ENCODE measurements at places on chromosomes 5 and 9. TPM values are rescaled to one million over a fixed set of nuclear protein-coding genes. Genes with fewer than 3 reads are reported as not detected.

Gene SMC2
- total RNA-seq: 48.0 TPM

DNA sequence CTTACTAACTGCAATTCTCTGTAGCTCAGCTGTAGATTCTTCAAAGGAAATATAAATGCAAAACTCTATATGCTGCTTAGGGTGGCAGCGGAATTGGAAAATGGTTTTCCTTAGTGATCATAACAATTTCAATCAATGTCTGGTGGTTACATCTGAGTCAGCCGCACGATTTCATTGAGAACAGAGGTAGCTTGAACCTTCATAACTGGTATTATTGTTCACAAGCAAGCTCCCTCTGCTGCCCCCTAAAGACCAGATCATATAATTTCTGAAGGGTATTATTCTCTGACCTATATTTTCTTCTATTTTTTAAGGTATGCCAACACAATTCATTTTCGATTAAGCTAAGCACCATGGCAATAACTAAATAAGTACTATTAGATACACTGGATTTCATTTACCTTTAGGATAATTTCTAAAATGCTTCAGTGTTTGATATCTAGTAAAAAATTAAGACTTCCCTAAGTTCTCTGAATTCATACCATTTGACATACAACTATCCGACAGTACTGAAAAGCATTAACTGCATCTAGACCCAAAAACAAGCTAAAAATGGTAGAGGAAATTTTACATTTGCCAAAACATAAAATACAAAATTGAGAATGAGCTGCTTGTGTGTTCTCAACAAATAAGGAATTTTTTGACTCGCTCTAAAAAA is 181.1 kb upstream of the SPEF2 start:
- no peak for DNase-seq

DNA sequence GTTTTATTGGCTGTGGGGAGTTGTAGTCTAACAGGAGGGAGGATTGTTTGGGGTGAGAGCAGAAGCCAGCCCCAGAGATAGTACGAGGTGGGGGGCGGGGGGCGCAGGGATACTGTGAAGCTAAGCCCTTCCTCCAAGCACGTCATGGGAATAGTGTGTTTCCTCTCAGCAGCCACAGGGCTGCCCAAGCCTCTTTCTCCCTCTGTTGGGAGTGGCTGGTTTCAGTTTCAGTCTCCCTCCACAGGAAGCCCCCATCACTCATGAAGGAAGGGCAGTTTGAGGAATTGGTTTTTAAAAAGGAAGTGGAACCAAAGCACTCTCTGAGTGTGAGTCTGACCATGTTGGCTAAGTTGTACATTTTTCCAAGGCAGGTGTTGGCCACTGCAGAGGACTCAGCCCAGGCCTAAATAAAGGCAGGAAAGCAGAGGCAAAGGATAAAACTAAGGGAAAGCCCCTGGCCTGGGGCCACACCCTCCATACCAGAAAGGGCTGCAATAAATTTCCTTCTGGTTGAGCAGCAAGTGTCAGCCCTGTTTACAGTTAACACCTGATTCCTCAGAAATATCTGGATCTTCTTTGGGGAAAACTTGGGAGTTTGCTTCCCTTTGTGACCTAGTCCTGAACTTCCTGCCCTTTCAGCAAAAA is 3.2 kb downstream of the RAB24 start:
- peak; percentile 60 for DNase-seq

Gene IFNA2
- not detected for total RNA-seq
